ENCODE measurements at places on chromosomes 13 and 19.
A peak's percentile ranks its signal among the peaks of the same experiment; 100 is the strongest.

GRCh38 chr19:11942843-11943108 lies 17.9 kb downstream of the ZNF700 start:
- no peak for DNase-seq

GRCh38 chr13:58889474-58889873 lies 1257.9 kb downstream of the PCDH17 start:
- no peak for DNase-seq

- DNase-seq = no peak
Measured at GRCh38 chr13:49329831-49330545, 82.3 kb downstream of the CDADC1 start.

DNA sequence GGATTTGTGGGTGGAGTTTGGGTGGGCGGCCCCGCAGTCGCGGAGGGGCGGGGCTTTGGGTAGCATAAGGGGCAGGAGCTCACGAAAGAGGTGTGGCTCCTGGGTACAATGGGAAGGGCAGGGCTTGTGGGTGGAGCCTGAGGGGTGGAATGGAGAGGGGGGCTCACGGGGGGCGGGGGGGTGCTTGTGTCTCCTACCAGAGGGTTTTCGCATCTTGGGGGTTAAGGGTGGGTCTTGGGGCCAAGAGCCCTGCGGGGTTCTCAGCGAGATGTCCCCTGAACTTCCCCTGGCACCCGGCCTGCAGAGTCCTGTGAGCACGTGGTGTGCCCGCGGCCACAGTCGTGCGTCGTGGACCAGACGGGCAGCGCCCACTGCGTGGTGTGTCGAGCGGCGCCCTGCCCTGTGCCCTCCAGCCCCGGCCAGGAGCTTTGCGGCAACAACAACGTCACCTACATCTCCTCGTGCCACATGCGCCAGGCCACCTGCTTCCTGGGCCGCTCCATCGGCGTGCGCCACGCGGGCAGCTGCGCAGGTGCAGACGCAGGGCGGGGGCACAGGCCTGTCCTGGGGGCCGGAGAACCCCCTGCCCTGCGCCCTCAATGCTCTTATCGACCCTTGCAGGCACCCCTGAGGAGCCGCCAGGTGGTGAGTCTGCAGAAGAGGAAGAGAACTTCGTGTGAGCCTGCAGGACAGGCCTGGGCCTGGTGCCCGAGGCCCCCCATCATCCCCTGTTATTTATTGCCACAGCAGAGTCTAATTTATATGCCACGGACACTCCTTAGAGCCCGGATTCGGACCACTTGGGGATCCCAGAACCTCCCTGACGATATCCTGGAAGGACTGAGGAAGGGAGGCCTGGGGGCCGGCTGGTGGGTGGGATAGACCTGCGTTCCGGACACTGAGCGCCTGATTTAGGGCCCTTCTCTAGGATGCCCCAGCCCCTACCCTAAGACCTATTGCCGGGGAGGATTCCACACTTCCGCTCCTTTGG lies 5.1 kb downstream of the FSTL3 start:
- no peak for DNase-seq

DNA sequence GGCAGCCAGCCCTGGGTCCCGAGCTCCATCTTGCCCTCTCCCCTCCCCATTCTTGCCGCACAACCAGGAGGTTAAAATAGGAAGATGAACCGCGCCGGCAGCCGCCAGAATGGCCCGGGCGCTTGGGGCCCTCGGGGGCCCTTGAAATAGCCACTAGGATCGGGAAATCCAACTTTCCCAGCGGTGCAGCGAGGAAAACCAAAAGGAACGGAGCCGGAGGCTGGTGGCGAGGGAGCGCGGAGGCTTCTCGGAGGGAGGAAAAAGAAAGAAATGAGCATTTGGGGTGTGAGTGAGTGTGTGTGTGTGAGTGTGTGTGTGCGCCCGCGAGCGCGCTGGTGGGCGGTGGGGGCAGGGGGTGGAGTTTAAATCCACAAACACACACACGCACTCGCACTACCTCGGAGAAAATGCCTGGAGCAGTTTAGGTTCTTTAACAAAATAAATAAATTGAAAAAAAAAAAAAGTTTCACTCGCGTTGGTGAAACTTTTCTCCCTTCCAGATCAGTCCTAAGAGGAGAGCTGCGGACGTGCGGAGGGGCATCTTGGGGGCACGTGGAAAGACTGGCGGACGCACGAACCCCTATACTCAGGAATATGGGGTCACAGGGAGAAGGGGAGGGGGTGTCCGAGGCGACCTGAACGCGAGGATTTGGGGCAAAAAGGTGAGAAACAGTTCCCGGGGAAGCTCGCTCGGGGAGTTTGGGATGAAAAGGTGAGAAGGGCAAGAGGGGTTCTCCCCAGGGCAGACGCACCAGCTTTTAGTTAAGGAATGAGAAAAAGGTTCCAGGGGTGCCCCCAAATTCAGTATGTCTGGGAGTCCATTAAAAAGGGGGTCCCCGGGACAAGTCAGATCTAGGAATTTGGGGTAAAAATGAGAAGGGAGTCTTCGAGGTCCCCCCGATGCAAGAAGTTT lies 1.3 kb downstream of the RFX2 start:
- DNase-seq = peak; percentile 37

GRCh38 chr13:44379885-44380284 lies 6.3 kb downstream of the SERP2 start:
- no peak for DNase-seq

DNA sequence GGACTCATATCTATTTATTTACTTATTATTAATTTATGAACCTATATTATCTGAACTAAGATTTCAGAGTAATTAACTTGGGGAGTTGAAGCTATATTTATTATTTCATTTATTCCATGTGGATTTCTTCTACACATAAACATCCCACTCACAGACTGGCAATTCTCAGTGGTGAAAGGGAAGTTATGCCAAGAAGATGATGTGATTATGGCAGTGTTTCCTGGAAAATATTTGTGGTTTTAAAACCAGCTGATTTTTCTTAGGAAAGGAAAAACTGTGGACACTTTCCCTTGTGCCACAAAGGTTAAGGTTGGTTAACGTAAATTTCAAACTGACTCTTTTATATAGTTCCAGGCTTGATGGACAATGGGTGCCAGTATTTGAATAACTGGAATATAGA lies 513.1 kb downstream of the SLITRK6 start:
- no peak for DNase-seq

DNA sequence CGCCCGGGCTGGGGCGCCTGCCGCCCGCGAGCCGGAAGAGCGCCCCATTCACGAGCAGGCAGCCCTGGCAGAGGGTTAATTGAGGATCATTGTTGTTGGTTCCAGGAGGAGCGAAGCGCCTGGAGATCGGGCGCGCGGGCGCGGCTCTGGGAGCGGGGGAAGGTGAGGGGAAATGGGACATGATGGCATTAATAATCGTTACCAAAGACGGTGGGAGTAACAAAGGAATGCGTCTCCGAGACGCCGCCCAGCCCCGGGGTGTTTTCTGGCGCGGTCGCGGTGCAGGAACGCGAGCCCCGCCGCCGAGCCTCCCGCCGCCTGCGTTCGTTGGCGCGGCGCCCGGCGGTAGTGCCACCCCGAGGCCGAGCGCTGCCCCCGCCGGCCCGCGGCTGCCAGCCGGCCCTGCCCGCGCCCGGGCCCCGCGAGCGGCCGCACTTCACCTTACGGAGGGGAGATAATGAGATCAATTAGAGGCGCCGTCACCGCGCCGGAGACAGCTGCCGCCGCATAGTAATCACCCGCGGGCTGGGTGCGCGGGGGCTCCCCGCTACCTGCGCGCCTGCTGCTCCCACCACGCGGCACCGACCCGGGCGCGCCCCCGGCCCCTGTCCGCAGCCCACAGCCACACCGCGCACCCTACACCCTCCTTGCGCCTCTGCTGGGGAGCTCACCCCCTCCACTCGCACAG lies 2.8 kb downstream of the ZNF536 start:
- DNase-seq = no peak

DNA sequence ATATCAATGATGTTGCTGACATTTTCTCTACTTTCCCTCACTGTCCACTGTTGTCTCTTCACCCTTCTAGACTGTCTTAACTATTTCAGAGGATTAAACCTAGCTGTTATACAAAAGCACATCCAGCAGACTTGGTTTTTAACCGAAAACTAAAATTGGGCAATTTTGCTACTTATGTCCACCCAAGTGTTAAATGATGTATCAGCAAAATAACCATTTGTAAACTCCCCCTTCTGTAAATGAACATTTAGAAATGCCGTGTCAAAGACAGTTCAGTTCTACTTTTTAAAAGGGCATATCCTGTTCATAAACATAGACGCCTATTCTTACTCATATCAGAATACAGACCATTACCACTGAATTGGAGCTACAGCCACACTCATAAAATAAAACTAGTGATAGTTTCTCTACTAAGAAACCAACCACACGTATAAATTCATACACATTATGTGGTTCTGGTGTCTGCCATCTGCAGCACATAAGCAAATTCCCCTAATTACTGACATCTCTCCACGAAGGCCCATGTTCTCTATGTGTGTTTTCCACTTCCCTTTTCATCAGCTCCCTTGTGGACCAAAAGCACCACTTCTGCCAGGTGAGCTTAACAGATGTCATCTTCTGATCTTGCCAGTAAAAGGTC lies 1091.8 kb downstream of the PCDH9 start:
- no peak for DNase-seq

GRCh38 chr13:106415442-106415841 lies 120.0 kb downstream of the EFNB2 start:
- DNase-seq = no peak

DNA sequence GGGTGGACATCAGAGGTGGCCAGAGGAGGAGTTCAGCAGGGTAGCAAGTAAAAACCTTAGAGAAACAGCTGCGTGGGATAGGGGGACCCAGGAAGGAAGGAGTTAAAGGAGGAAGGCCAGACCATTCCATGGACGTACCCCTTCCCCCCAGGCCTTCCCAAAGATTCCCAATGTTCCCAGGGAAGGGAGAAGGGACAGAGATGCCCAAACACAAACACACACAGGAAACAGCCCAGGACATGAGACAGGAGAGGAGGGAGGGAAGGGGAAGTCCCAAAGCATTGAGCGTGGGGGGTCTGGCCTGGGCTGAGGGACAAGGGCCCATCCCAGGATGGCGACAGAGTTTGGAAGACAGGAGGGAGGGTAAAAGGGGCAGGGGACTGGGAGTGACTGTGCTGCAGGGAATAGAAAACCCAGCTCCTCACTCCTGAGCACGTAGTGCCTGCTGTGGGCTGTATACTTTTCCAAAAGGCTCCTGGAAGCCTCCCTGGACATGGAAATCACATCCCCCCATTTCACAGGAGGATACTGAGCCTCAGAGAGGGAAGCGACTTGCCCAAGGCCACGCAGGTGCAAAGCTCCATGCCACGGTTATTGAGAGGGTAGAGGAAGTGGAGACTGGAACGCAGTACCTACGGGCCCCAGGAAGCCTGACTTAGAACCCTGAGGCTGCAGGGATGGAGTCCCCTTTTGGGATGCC lies 1.1 kb downstream of the SYDE1 start:
- no peak for DNase-seq

GRCh38 chr13:27977476-27978300 lies 8.6 kb upstream of the CDX2 start:
- DNase-seq = no peak

DNA sequence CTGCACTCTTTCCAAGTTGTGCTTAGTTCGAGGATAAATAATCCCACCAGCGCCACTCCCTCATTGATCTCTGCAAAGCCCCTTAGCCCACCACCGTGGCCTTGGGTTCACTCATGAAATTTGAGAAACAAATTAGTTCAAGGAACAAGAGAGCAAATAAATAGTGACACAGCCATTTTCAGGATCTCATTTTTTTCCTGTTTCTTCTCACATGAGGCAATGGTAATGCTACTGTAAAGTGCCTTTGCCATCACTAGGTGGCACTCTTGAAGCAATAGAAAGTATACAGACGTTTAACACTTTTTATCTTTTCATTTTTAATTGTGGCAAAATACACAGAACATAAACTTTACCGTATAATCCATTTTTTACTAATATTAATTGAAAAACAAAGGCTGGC lies 76.8 kb upstream of the ZNF835 start:
- no peak for DNase-seq

DNA sequence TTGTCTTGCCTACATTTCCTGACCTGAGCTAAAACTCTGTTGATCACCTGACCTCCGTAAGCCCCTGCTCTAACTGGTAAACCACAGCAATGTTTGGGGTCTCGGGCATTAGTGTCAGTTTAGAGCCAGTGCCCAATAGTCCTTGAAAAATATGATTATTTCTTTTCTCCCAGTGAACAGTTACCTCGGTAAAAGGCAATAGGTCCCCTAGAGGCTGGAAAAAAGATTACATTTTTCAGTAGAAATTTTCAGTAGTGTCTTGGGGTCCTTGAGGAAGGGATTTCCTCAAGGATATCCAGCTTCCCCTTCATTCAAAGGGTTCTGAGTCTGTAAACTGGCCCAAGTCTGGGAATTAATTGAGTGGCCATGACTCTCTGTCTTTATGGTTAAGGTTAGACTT lies 177.5 kb downstream of the SLC7A1 start:
- no peak for DNase-seq

DNA sequence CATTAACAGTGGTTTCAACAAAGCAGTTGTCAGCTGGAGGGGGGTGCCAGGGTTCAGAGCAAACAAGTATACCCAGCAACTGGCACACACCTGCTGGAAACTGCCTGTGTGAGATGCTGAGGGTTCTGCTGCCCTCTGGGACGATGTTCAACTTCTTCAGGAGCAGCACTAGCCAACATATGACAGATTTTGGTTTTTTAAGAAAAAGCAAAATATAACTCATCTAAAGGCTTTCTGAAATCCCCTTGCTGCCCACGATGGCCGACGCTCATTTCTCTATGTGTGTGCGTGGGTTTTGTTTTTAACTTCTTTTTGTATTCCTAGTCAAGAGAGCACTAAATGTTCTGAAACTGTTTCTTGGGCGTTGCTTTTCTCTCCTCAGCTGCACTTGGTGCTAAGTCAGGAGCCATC lies 79.9 kb downstream of the MRPL57 start:
- no peak for DNase-seq

- no peak for DNase-seq
Measured at GRCh38 chr13:23081220-23081619, 99.6 kb upstream of the SGCG start.

GRCh38 chr13:113041293-113041690 lies 64.3 kb upstream of the F7 start:
- no peak for DNase-seq

DNA sequence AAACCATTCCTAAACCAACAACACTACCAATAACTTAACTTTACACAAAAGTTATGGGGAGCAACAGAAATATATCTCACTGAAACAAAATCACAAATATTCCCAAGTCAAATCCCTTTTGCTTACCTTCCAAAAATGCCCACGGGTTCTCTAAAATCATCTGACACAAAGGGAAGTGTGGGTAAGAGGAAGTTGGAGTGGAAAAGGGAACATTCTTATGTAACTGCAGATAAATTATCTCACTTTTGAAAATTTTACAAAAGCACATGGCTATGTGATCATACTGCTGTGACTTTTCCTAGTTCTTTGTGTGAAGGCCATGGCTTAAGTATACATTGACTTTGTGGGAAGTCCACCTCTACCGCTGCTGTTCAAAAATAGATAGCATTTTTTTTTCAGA lies 350.5 kb downstream of the GPC6 start:
- DNase-seq = no peak

- DNase-seq = no peak
Measured at GRCh38 chr13:33452873-33453517, 167.4 kb upstream of the STARD13 start.

- peak; percentile 39 for DNase-seq
Measured at GRCh38 chr13:43878892-43879754, at the start of gene CCDC122. TSS of gene CCDC122 (minus strand) at chr13:43879740. CDS start at chr13:43869376, 10,364 bp downstream.

GRCh38 chr13:74251778-74252519 lies 117.7 kb upstream of the KLF12 start:
- no peak for DNase-seq
